Smooth muscle cell of the coronary artery (primary cell): ENCODE measurements at places on chromosomes 7 and 10. TPM values are rescaled to one million over a fixed set of nuclear protein-coding genes. Genes with fewer than 3 reads are reported as not detected.

APBB1IP gene
- 5.9 TPM in 1 of 2 replicates, not detected in the other for total RNA-seq

MPP7 gene
- total RNA-seq, result 0.23 and 0.38 TPM in 2 replicates

ATOH7 gene
- total RNA-seq, result not detected in 2 replicates

XRCC2 gene
- 0.23 and 0.75 TPM in 2 replicates for total RNA-seq

SFTPA1 gene
- total RNA-seq, result not detected in 2 replicates

OR2A12 gene
- not detected in 2 replicates for total RNA-seq

PNLIP gene
- total RNA-seq, result not detected in 2 replicates
